Left lung (tissue), 14 donors: ENCODE measurements at places on chromosomes 11 and 22. TPM values are rescaled to one million over a fixed set of nuclear protein-coding genes. Genes with fewer than 3 reads are reported as not detected.

The MS4A15 gene
- polyA plus RNA-seq: not detected

The SCUBE2 gene
- polyA plus RNA-seq: 38.5 TPM

The RIMBP3C gene
- 0.30 TPM for polyA plus RNA-seq

The CABP4 gene
- polyA plus RNA-seq: 2.5 TPM

The HBG2 gene
- 2,555 TPM for polyA plus RNA-seq

The KRTAP5-2 gene
- not detected for polyA plus RNA-seq

The PYGM gene
- polyA plus RNA-seq: 3.5 TPM

The PCSK7 gene
- polyA plus RNA-seq: 29.3 TPM

The TRPM5 gene
- polyA plus RNA-seq: 0.31 TPM
